ENCODE measurements at places on chromosomes 6 and 20. TPM values are rescaled to one million over a fixed set of nuclear protein-coding genes. Genes with fewer than 3 reads are reported as not detected.

HFE gene
- polyA plus RNA-seq = 5.8 TPM

ZNF311 gene
- polyA plus RNA-seq = 1.7 TPM

NKX2-4 gene
- polyA plus RNA-seq = not detected

CLIC5 gene
- 42.3 TPM for polyA plus RNA-seq

ZSCAN31 gene
- 20.8 TPM for polyA plus RNA-seq

DPPA5 gene
- polyA plus RNA-seq = 0.68 TPM

KCNK17 gene
- polyA plus RNA-seq = 1.0 TPM

FAM209B gene
- polyA plus RNA-seq = not detected

ERVFRD-1 gene
- polyA plus RNA-seq = not detected

PI16 gene
- polyA plus RNA-seq = 43.1 TPM

MAP7 gene
- 1.2 TPM for polyA plus RNA-seq

FLOT1 gene
- polyA plus RNA-seq = 180 TPM

PSORS1C2 gene
- not detected for polyA plus RNA-seq

PANK2 gene
- polyA plus RNA-seq = 39.5 TPM

COL21A1 gene
- polyA plus RNA-seq = 4.0 TPM

PTCHD4 gene
- polyA plus RNA-seq = 0.55 TPM

RAB44 gene
- polyA plus RNA-seq = 0.12 TPM

IDH3B gene
- 105 TPM for polyA plus RNA-seq

RWDD2A gene
- polyA plus RNA-seq = 5.2 TPM

GLP1R gene
- 0.08 TPM for polyA plus RNA-seq

SPATA25 gene
- not detected for polyA plus RNA-seq

YWHAB gene
- polyA plus RNA-seq = 70.1 TPM

CCN6 gene
- not detected for polyA plus RNA-seq

PREP gene
- polyA plus RNA-seq = 34.2 TPM

SMIM29 gene
- 2.0 TPM for polyA plus RNA-seq

DACT2 gene
- polyA plus RNA-seq = 0.17 TPM

FAXC gene
- 1.3 TPM for polyA plus RNA-seq
